ENCODE measurements at places on chromosomes 2 and 18.

DNA sequence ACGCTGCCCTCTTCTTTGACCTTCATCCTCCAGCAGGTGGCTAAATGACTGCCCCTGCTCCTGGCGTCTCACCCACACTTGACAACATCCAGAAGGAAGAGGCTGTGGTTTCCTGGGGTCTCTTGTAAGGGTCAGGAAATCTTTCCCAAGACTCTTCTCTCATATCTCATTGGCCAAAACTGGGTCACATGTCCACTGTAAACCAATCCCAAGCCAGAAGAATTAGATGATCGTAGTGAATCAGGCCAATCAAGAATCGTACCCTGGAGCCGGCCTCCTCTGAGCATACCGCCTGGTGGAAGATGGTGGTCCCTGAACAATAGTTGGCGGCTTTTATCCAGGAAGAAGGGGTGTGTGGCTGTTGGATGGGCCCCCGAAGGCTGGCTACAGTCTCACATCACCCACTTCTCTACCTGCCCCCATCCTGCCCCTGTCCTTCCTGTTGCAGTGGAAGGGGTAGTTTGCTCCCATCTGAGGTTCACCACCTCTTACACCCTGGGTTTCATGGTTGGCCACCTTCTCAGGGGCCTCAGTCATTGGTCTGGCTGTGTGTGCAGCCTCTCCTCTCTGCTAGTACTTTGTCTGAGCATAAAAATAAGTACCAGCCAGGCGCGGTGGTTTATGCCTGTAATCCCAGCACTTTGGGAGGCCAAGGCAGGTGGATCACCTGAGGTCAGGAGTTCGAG, 3.8 kb downstream of the SAG start:
- no peak for DNase-seq

DNA sequence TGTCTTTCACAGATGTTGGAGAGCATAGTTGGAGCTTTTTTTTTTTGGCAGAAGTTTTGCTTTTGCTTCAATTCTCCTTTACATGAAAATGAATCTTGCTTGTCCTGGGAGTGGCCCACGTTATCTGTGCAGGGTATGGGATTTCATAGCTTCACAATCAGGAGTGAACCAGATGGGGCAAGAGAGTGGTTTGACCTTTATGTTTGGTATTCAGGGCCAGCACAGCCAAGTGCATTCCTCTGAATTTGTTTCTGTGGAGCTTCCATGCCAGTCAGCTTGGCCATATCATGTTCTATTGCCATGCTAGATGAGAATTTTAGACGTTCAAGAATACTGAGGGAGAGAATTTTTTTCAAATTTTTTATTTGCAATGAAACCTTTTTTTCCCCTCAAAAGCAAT, 116.6 kb downstream of the PRPF40A start:
- no peak for DNase-seq

GRCh38 chr2:136314240-136314639, 196.3 kb upstream of the CXCR4 start:
- DNase-seq: no peak

DNA sequence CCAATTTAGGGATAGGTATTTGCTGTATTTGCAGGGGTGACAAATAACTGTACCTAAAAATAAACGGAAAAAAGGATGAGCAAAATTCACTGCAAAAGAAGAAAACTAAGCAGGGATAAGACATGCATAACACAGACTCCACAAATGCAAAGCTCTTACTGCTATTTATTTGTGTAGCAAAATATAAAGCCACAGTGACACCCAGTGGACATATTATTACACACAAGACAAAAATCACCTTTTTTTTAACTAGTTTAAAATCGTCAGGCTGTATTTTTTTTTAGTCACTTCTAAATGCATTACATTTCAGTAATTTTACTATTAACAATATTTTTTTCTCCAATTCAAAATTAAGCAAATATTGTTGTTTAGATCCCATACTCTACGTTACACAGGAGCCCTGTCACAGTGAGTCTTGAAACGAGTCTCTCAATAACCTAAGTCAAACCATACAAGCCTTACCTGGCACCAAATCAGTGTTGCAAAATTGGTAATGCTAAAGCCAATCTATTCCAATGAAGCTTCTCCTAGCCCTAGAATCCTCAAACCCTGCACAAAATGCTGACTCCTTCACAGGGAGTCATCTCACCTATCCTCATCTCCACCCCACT, 23.7 kb downstream of the METTL4 start:
- DNase-seq: no peak

DNA sequence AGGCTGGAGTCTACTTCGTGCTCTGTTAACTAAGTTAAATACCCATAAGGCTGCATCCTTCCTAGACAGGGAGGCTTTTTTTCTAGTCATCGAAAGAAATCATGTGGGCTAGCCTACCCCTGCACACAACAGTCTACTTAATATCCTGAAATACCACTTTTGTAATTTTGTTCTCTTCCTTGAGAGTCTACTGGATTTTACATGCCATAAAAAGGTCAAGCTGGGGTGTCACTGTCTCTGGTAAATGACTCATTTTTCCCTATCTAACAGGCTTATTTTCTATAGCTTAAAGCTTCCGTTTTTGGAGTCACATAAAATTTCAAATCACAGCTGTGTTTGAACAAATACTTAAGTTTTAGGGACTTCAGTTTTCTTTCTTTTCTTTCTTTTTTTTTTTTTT, 10.7 kb upstream of the STAM2 start:
- no peak for DNase-seq

DNA sequence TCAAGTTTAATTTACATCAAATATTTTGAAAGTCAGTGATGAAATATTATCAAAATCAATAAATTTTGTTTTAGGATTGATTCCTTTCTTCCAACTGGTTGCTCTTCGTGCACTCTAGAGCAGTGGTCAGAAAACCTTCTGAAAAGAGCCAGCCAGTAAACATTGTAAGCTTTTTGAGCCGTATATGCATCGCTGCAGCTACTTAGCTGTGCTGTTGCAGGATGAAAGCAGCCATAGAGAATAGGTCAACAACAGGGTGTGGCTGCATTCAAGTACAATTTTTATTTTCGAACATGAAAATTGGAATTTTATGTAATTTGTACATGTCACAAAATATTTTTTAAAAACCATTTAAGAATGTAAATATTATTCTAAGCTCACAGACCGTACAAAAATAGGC, 94.9 kb downstream of the MGAT5 start:
- no peak for DNase-seq

GRCh38 chr2:189723192-189723591, 39.4 kb downstream of the OSGEPL1 start:
- DNase-seq: no peak

- DNase-seq: no peak
These were observed 28.4 kb upstream of the ID2 start for GRCh38 chr2:8653485-8653884.

- no peak for DNase-seq
These were observed 59.9 kb upstream of the REG3A start for GRCh38 chr2:79219383-79219988.

DNA sequence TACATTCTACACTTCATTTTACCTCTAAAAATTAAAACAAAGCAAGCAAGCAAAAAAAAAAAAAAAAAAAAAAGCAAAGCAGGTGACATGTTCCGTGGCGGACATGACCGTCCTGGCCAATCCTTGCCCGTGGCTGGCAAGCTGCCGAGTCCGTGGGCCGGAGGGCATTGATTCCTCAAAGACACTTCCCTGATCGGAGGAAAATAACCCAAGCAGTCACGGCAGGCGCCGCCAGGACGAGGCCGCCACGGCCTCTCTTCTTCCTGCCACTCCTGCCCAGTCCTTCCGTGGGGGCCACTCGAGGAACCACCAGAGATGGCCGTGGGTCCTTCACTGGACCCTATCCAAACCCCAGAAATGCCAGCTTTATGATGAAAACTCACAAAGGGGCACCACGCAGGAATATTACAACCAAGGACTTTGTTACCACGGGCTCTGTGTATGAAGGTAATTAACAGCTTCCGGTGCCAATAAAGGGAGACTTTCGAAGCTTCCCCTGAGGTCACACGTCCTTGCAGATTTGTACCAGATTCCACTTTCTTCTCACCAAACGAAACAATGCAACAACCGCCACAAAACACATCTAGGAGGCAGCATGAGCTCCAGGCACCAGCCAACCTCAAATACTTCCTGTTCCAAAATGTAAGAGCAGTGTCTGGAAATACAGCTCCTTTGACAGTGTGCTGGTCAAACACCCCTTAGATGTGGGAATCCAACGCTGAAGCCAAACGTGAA, 170.3 kb downstream of the HDAC4 start:
- no peak for DNase-seq

- no peak for DNase-seq
These were observed at the start of gene SP9 for GRCh38 chr2:174334781-174335251. SP9 (plus strand) TSS chr2:174334954; CDS start chr2:174335093, 139 bp downstream.

- no peak for DNase-seq
These were observed 66.5 kb downstream of the LNPK start for GRCh38 chr2:175935289-175936181.

- no peak for DNase-seq
These were observed 27.5 kb downstream of the FIGN start for GRCh38 chr2:163708265-163708664.

- no peak for DNase-seq
These were observed 25.4 kb downstream of the SLC40A1 start for GRCh38 chr2:189555232-189555631.

- DNase-seq: no peak
These were observed 26.5 kb upstream of the MCFD2 start for GRCh38 chr2:46942143-46942526.

GRCh38 chr2:14654835-14655282, 22.3 kb downstream of the LRATD1 start:
- DNase-seq: no peak

DNA sequence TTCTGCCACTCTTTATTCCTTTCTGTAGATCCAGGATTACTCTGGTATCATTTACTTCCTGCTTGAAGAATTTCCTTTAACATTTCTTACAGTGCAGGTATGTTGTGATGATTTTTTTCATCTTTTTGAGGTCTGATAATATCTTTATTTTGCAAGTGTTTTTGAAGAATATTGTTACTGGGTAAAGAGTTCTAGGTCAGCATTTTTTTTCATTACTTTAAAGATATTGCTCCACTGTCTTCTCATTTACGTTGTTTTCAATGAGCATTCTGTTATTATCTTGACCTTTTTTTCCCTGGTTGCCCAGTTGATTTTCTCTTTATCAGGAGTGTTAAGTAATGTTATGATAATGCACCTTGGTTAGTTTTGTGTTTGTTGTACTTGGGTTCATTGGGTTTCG, 31.7 kb upstream of the TMEM247 start:
- DNase-seq: no peak

GRCh38 chr18:63881851-63882250, 5.7 kb upstream of the SERPINB2 start:
- DNase-seq: no peak

DNA sequence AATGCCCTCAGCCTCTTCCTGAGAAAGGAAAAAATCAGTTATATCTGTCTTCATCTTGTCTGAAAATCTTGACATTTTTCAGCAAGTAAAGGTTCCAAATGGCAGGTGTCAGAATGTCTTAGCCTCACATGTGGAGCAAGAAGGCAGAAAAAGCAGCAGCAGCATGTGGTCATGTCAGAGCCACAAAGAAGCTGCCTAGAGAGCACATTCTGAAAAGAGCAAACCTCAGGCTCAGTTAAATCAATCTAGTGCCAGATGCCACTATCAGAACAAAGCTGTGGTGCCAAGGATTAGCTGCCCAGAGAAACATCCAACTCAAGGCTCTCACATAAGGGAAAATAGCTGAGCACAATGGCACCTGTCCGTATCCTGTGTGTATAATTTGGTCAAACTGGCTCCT, 105.9 kb downstream of the SRBD1 start:
- no peak for DNase-seq

- DNase-seq: no peak
These were observed 88.3 kb downstream of the INSIG2 start for GRCh38 chr2:118176601-118177000.

- DNase-seq: no peak
These were observed 166.3 kb downstream of the HDAC4 start for GRCh38 chr2:239234191-239235175.

- no peak for DNase-seq
These were observed 638.0 kb downstream of the CNTNAP5 start for GRCh38 chr2:124662946-124663644.

DNA sequence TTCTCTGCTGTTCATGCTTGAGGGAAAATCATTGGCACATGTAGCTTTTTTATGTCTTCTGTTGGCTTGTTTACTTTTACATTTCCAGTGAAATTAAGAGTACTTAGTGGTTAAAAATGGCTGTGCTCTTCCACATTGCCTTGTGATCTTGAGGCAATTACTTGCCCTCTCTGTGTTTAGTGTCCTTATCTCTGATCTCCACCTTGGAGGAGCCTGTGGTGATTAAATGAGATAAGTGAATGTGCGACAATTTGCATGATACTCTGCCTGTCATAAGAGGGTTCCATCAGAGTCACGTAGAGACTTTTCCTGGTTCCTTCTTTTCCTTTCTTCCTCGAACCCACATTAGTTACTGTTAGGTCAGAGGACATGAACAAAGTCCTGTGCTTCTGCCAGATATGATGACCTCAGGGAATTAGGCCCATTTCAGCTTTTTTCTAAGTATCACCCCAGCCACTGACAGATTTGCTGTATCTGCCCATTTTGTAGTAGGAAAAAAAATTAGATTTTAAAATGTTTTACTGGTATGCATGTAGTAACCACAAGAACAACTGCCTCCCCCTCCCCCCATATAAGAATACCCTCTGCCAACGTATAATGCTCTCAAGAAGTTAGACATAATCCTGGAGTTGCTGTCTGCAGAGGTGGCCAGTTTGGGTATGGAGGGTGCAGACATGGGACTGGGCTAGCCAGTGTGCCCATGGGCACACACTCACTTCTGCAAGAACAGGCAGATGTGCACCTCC, 51.9 kb downstream of the TET3 start:
- DNase-seq: no peak

DNA sequence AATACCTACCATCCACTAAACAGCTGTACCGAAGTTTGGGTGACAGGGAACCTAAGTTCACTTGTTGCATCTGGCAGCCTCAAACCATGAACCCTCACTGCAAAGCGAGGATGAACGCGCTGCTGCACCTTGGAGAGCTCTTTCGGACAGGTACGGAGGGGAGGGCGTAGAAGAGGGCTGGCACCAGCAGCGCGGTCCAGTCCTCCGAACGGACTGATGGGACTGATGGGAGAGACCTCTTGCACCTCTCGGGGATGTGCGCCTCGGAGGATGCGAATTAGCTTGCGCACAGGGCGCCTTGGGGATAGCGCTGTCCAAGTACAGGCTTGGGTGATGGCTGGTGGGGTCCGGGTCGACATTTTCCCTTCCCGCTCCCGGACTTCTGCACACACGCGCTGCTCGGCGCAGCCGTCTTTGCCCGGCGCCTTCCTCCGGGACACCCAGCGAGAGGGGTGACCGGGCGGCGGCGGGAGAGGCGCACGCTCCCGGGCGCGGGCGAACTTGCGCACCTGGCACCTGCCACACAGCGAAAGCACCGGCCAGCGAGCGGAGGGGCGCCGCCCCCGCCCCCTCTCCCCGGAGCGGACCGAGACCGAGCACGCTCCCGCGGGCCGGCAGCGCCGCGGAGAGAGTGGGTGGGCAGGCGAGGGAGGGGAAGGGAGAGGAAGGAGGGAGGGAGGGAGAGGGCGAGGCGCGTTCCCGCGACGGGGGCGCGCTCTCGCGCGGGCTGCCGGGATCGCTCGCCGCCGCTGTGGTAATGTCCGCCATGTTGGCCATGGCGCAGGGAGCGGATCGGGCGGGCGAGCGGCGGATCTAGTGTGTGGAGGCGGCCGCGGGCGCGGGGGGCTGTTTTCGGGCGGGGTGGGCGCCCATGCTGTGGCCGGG, at the start of gene EPC2:
Gene EPC2, plus strand, starts transcription at position 754 of the 885 bp plus-strand sequence. CDS start 267 bp downstream, outside the sequence.
- DNase-seq: peak; percentile 4

GRCh38 chr2:174791746-174792280, 27.5 kb upstream of the CHRNA1 start:
- DNase-seq: no peak

Measured in NCI-H187 treated with DMSO at 0.1 percent for 48 hours (cell line).